ENCODE measurements at places on chromosomes 12 and 14.

- no peak for DNase-seq
Measured at GRCh38 chr14:53651096-53651740, 305.4 kb downstream of the BMP4 start.

DNA sequence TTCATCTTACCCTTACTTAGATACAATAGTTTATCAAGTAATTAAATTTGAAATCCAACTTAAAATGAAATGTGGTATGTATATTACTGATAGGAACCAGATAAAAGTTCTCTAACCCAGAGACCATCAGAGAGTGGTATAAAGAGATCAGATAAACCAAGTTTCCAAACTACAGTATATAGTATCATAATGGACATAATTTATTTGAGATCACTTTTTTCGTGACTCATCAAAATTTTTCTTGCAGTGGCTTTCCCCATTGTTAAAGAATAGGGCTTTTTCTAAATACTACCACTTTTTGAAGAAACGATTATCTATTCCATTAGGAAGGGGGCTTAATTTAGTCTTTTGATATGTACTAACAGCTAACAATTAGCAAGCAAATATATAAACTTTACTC, 15.2 kb upstream of the HSPA2 start:
- no peak for DNase-seq

GRCh38 chr12:95262808-95263207, 45.2 kb downstream of the VEZT start:
- DNase-seq = no peak

DNA sequence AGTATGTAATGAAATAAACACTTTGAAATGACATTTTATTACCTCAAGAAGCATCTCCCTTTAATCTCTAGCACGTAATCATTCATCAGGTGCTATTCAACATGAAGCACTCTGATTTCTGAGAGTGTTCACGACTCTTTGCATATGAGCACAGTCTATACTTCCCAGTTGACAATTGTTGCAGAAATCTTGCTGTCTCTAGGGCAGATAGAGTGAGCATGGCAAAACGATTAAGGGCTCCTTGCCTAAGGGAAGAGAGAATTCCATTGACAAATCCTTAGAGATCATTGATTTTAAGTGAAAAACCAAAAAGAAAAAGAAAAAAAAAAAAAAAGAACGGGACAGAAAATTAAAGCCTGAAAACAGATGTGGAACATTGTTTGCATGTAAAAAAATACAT, 107.6 kb downstream of the C12orf50 start:
- DNase-seq = no peak

GRCh38 chr12:111227476-111228420, 141.1 kb downstream of the PHETA1 start:
- no peak for DNase-seq

DNA sequence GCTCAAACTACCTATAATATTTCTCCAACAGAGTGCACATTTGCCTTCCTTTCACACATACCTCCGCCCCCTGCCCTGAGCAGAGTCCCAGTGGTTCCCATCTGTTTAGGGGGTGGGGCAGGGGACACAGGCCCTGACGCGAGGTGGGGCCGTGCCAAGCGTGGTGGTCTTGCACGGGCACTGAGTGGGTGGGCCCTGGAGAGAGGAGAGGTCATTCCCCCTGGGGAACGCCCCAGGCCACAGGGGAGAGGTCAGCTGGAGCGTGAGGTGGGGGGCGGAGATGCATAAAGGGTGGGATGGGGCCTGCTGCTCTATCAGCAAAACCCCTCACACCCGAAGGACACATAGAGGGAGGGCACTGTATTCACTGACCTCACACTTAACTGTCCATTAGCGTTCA, 441.9 kb downstream of the TMEM121 start:
- DNase-seq = no peak

DNA sequence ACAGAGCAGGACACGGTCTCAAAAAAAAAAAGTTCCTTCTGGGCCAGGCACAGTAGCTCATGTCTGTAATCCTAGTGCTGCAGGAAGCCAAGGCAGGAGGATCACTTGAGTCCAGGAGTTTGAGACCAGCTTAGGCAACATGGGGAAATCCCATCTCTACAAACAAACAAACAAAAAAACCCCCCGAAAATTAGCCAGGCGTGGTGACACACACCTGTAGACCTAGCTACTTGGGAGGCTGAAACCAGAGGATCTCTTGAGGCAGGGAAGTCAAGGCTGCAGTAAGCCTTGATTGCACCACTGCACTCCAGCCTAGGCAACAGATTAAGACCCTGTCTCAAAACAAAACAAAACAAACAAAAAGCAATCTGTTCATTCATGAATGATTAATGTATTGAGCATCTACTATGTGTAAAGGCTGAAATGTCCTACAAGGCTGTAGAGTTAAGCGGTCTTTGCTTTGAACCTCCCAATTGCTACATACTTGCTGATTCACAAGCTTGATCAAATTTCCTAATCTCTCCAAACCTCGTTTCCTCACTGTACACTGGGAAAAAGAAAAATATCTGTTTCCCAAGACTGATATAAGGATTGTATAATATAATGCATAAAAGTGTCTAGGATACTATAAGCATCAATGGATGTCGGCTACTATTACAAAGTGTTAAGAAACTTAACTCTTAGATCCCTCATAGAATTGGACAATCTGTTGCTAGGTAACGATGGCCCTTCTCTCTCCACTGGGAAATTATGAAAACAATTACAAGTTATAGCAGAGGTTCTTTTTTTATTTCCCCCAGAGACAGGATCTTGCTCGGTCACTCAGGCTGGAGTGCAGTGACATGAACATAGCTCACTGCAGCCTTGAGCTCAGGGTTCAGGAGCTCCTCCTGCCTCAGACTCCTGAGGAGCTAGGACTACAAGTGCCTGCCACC, 7.9 kb upstream of the RILPL2 start:
- DNase-seq = no peak
